ENCODE measurements at places on chromosomes 5 and 9. TPM values are rescaled to one million over a fixed set of nuclear protein-coding genes. Genes with fewer than 3 reads are reported as not detected.
A peak's percentile ranks its signal among the peaks of the same experiment; 100 is the strongest.

Gene TPPP
- 0.97 TPM for total RNA-seq

Gene TLE1
- total RNA-seq: 0.49 TPM

GRCh38 chr5:169050636-169051035 is 250.3 kb downstream of the SLIT3 start:
- no peak for DNase-seq

Gene LHX3
- not detected for total RNA-seq

Gene KCNT1
- not detected for total RNA-seq

GRCh38 chr5:156934450-156935211 is 28.4 kb downstream of the TIMD4 start:
- peak; percentile 51 for DNase-seq

DNA sequence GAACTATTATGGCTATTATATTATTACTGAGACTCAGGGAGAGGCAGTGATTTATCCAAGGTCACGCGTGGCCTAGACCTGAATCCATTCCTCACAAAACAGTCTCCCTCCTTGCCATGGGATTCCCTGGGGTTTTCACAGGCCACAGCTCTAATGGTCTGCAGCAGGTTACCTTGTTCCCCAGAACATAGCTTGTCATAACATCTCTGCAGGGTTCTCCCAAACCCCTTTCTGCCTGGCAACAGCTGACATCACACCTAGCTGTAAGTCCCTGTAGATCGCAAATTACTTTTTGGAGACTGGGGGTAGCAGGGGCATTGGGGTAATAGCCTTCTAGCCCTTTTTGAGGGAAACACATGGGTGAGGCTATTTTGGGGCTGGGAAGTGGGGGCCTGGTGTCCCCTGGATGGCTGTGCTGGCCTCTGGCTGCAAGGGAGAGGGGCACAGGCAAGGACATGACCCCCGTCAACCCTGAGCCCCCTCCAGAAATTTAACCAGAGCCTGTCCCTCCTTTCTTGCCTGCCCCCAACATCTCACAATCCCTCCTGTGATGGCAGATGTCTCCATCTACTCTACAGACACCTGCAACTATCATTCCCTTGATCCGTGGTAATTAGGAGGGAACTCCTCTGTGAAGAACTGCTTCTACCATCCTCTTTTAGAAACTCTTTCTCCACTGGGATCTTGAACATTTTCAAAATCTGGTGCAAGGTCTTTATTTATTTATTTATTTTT is 1.3 kb downstream of the CD74 start:
- peak; percentile 64 for DNase-seq

Gene BTNL9
- not detected for total RNA-seq

DNA sequence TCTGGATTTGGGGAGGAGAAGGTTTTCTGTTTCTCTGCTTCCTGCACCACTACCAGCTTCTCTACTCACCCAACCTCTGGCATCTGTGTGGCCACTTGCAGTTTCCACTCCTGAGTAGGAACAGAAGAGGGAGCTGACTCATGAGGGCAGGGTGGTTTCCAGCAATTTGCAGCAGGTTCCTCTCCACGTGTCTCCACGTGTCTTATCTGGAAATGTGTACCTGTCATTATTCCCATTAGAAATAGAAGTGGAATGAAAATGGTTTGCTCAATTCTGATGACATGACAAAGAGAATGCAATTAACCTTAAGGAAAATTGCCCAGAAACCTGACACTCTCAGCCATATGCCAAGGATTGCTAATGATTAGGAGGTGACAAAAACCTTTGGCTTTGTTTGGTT is 33.0 kb downstream of the EGFLAM start:
- no peak for DNase-seq

DNA sequence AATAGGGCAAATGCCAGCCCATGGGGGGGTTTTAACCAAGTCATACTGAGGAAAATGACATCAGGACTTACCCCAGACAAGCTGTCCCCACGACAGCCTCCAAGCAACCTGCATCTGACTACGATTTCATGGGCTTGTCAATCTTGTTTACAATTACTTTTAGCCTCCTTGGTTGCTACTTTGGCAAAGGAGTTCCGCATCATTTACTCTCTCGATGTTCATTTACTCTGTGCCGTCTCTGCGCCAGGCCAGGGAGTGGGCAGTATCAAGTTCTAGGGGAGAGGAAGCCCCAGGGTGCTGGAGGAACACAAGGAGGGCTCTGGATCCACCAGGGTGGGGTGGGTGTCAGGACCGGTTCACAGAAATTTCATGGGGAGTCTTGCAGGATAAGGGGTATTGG is 23.9 kb downstream of the PTPN3 start:
- no peak for DNase-seq

DNA sequence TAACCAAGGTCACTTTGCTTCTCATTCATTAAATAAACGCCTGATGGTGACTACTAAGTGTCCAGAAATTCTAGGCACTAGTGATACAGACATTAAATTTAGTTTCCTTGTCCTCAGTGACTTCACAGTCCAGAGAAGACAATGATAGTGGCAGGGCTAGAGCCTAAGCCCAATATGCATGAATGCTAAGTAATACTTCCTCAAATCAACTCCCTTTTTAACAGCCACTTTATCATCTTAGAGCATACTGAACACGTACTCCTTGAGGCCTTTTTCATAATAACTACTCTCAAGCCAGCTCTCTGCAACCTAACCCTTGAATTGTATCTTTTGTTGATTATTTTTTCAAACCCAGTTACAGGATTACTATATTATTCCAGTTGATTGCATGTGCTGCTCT is 74.1 kb downstream of the STX17 start:
- DNase-seq: no peak

- no peak for DNase-seq
These were observed 236.5 kb downstream of the FBXL17 start for GRCh38 chr5:108145351-108145750.

Gene FCN2
- not detected for total RNA-seq

- DNase-seq: peak; percentile 6
These were observed 30.4 kb downstream of the RNF145 start for GRCh38 chr5:159178978-159179377.

DNA sequence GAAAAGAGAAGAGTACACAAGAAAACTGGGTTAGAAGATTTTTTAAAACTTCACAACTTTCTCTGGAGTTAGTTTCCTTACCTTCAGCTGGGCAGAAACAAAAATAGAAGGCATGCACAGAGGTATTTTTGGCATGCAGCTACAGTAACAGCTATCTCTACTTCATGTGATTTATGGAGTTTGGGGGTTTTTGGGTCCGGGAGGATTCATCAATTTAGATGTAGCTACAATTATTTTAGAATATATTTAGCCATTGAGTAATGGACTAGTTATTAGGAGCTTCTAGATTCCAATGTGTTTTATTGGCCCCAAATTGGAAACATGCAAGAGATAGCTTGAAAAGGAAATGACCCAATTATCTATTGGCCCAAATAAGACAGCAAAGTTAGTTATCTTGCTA is 91.6 kb upstream of the TNFAIP8 start:
- DNase-seq: no peak

DNA sequence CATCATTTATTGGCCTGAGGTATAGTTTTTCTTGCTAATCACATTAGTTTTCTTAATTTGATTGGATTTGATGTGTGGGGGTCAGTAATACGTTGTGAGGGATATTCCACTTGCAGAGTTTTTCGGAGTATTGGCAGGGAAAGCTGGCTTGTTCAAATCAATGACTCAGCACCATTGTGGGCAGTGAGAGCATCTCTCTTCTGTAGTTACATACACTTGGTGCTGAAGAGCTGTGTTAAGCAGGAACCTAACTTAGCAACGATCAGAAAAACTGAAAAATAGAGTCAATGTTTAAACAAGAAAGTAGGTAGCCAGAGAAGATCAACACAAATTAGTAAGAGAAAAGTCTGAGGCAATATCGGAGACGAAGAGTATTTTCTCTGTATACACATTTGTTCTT is 344.6 kb upstream of the EDIL3 start:
- DNase-seq: no peak
